ENCODE measurements at places on chromosomes 12 and 14.

DNA sequence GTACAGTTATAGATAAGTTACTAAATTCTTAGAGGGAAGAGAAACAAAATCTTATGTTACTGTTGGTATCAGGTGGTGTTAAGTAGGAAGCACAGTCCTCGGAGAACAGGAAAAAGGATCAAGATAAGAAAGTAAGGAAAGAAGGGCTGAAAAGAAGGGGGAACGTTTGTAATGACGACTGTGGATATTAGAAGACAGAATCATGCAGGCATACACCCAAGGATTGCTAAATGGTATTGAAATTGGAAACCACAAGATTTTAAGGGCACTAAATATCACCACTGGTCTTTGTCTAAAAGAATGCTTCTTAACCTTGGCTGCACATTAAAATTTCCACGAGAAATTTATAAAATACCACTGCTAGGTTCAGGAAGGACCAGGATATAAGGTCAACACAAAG is 34.1 kb upstream of the ERGIC2 start:
- DNase-seq, result no peak

- DNase-seq, result no peak
Observed at GRCh38 chr12:541676-542324, 82.1 kb downstream of the B4GALNT3 start.

DNA sequence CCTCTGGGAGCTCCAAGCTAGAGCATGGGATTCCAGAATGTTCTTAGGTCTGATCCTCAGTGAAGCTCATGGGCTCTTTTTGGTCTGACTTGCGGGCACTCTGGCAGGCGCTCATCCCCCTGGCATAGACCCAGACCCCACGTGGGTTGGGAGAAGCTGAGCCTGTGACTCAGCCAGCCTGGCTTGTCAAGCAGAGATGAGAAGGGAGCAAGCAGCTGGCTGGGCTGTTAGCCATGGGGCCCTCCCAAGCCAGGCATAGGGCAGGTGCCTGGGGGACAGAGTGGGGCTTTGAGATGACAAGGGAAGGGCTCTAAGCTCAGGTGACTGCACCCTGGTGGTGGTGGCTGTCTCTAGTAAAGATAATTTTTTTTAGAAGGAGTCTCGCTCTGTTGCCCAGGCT is 80.3 kb upstream of the NOS1 start:
- peak; percentile 88 for DNase-seq

GRCh38 chr12:123546281-123546680 is 12.8 kb upstream of the RILPL1 start:
- no peak for DNase-seq
